MCF 10A (cell line): ENCODE measurements at places on chromosomes 4 and X. TPM values are rescaled to one million over a fixed set of nuclear protein-coding genes. Genes with fewer than 3 reads are reported as not detected.
A peak's percentile ranks its signal among the peaks of the same experiment; 100 is the strongest.

DNA sequence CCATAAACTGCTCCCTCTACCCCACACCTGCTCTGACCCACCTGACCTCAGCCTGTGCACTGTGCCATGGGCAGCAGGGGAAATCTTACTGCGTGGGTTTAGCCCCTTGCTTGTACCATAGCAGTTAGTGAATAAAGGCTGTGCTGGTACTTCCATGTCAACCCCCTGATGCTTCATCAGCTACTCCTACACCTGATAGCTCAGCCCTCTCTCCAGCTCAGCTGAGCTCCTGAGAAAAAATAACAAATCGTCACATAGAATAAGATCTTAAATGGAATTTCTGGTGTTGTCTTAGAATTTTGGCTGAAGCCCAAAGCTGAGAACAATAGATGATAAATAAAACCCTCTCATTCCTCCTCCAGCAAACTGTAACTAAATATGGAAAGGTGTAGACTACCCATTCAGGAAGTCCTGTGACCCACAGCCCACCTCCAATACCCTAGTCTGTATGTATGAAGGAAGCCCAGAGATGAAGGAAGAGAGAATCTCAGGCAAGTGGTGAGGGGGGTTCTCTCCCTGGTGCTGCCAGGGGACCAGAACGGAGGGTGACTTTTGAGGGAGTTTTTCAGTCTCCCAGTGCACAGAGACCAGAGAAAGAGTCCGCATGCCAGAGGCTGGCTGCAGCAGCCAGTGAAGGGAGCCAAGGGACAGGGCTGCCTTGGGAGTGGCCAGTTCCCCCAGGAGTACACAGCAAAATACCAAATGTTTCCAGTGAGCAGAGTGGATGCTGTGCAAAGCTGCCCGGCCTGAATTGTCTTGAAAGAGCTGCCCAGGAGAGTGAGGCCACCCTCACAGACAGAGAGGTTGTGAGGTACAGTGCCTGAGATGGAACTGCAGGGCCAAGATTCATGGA, 227.3 kb downstream of the QDPR start:
- no peak overlapping the region for H3K4me3 ChIP-seq
- H3K36me3 ChIP-seq: no peaks in the 10 kb centered on the region
- peaks cover 11% of the 10 kb centered on the region for H3K27me3 ChIP-seq
- DNase-seq: no peak
- no peak overlapping the region for H3K27ac ChIP-seq

- no peak overlapping the region for H3K27ac ChIP-seq
- DNase-seq: no peak
- H3K4me3 ChIP-seq: no peak overlapping the region
- peaks cover 25% of the 10 kb centered on the region for H3K27me3 ChIP-seq
These were observed 12.2 kb downstream of the XPNPEP2 start for GRCh38 chrX:129750971-129751370.

DNA sequence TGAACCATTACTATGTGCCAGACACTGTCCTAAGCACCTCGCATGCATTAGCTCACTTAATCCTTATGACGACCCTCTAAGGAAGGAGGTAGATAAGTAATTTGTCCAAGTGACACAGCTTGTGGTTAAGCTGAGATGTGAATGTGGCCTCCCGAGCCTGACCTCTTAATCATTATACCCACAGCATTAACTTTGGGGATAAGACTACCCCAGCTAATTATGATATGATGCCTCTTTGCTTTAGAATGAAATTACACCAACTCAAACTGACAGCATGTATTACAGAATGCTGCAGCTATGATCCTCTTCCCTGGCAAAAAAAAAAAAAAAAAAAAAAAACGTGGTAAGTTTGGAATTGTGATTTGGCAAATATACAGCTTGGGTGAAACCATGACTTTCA, 53.5 kb downstream of the APBB2 start:
- H3K4me1 ChIP-seq: peaks cover 60% of the 10 kb centered on the region
- H3K27me3 ChIP-seq: no peaks in the 10 kb centered on the region
- peak overlapping the region; percentile 94 for H3K27ac ChIP-seq
- DNase-seq: no peak
- peaks cover 52% of the 10 kb centered on the region for H3K36me3 ChIP-seq
- H3K4me3 ChIP-seq: peak overlapping the region; percentile 61

DNA sequence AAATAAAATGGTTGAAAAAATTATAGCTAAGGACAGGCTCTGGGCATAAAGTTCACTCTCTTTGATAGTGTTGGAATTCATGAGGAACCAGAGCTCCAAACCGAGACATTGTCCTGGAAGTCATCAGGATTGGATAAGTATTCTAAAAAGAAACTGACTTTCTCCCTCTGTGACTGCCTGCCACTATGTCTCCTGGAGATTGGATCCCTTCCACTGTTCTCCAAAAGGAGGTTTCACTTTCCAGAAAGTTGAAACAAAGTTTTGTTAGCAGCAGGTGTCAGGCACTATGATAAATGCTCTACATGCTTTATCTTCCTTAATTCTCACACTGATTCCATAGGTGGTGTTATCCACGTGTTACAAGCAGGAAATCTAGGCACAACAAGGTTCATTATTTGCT, 16.8 kb downstream of the BANK1 start:
- no peak overlapping the region for H3K27ac ChIP-seq
- DNase-seq: no peak
- H3K4me3 ChIP-seq: no peak overlapping the region
- no peaks in the 10 kb centered on the region for H3K4me1 ChIP-seq

GRCh38 chr4:187632260-187632995, 363.1 kb upstream of the ZFP42 start:
- no peaks in the 10 kb centered on the region for H3K36me3 ChIP-seq
- H3K27ac ChIP-seq: no peak overlapping the region
- H3K4me3 ChIP-seq: no peak overlapping the region
- no peak for DNase-seq
- no peaks in the 10 kb centered on the region for H3K4me1 ChIP-seq

GRCh38 chr4:4800646-4801408, 58.6 kb upstream of the MSX1 start:
- DNase-seq: no peak
- no peaks in the 10 kb centered on the region for H3K36me3 ChIP-seq
- H3K27ac ChIP-seq: no peak overlapping the region
- peaks cover 29% of the 10 kb centered on the region for H3K27me3 ChIP-seq

DNA sequence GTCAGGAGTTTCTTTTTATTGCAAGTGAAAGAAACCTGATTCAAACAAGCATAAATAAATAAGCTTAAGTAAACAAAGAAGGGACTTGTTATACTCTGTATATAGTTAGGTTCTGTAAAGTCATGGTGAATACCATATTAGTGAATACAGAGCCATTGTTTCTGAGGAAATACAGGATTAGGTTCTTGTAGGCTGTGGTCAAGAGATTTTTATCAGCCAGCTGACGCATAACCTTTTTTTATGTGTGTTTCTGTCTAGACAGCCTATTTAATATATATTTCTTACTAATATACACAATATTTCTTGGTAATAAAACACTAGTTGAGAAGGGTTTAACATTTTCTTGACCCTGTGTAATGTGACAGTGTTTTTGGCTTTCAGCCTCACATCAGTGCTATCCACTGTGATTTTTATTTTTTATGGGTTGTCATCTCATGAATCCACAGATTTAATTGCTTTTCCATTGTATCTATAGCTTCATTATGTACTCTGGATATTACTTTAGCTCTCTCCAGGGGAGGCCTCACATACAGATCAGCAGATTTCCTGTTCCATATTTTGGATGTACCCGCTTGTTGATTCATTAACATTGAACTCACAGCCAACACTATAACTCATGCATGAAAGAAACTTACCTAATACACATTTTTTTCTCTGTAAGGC, 8.0 kb downstream of the HERC3 start:
- H3K27ac ChIP-seq: peak overlapping the region; percentile 84
- peak overlapping the region; percentile 50 for H3K4me3 ChIP-seq
- no peak for DNase-seq
- peaks cover 40% of the 10 kb centered on the region for H3K4me1 ChIP-seq
- no peaks in the 10 kb centered on the region for H3K27me3 ChIP-seq

DNA sequence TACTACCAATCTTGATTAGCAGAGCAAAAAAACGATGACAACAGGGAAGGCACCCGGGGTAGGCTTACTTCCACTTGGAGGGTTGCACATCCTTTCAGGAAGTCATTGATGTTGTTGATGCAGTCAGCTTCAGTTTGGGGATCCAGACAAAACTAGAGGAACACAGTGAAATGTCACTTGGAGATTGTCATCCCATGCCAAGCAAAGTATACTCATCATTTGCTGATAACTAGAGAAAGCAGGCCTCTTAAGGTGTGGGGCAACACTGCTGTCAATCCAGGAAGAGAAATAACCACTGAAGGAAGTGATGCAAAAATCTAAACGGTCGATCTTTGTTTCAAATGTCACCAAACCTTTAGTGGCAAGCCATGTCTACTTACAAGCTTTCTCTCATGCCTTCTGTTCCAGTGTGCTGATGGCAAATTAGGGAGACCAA, 1.4 kb downstream of the ARHGEF6 start:
- H3K4me3 ChIP-seq: no peak overlapping the region
- H3K36me3 ChIP-seq: no peaks in the 10 kb centered on the region
- no peak overlapping the region for H3K27ac ChIP-seq
- no peaks in the 10 kb centered on the region for H3K4me1 ChIP-seq
- peaks cover 22% of the 10 kb centered on the region for H3K27me3 ChIP-seq

DNA sequence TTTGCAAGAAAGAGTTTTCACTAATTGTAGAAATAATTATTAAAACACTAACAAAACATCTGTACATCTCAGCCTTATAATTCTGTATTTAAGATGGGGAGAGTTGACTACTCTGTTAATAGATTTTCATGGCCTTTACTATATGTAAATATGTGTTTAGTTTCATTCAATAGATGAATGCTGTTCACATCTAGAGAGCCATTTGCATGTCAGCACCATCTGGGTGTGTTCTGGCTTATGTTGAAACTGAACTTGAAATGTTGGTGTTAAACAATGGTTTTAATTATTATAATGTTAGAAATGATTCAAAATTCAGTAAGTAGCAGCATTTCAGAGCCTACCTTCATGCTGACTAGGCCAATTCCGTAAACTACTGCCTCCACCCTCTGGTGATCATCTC, 102.5 kb upstream of the ADAD1 start:
- peaks cover 26% of the 10 kb centered on the region for H3K36me3 ChIP-seq
- H3K4me1 ChIP-seq: no peaks in the 10 kb centered on the region
- no peak overlapping the region for H3K27ac ChIP-seq
- H3K27me3 ChIP-seq: no peaks in the 10 kb centered on the region
- no peak overlapping the region for H3K4me3 ChIP-seq

GRCh38 chr4:156197216-156197615, 243.6 kb upstream of the CTSO start:
- no peak overlapping the region for H3K27ac ChIP-seq
- no peaks in the 10 kb centered on the region for H3K27me3 ChIP-seq
- peaks cover 16% of the 10 kb centered on the region for H3K4me1 ChIP-seq
- no peak for DNase-seq
- no peak overlapping the region for H3K4me3 ChIP-seq

- no peak overlapping the region for H3K27ac ChIP-seq
- no peaks in the 10 kb centered on the region for H3K4me1 ChIP-seq
- no peak overlapping the region for H3K4me3 ChIP-seq
- DNase-seq: no peak
These were observed 169.5 kb downstream of the GLRA2 start for GRCh38 chrX:14698790-14699189.

- no peaks in the 10 kb centered on the region for H3K27me3 ChIP-seq
- no peaks in the 10 kb centered on the region for H3K4me1 ChIP-seq
These were observed 888.4 kb upstream of the EPHA5 start for GRCh38 chr4:66558651-66559050.

DNA sequence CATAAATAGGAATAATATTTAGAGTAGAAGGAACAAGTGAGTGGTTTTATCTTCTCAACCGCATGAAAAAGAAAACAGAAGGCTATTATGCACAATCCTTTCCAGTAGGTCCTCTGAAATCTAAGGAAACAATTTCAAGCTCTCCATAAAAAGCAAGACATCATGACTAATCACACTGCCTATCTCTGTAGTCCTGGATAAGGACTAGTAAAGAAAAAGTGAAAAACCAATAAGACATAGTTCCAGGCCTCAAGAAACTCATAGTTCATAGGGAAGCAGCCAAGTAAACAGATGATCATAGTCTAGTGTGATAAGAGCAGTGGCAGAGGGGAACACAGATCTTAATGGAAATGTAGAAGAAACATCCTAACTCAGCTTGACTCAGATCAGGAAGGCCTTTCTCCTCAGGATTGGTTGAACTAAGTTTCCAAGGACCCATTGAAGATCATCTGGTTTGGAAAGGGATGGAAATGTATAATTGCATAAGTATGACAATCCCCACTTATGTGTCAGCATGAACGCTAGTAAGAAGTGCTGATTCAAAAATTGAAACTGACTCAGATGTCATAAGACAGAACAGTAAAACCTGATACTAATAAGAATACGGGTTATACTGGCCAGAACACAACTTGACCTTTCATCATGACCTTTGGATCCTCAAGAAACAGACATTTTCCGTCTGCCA, 155.3 kb downstream of the GRIA3 start:
- H3K27ac ChIP-seq: no peak overlapping the region
- peak; percentile 22 for DNase-seq
- no peaks in the 10 kb centered on the region for H3K27me3 ChIP-seq

GRCh38 chr4:73664470-73664869, 44.2 kb upstream of the RASSF6 start:
- peak overlapping the region; percentile 33 for H3K27ac ChIP-seq
- H3K4me1 ChIP-seq: peaks cover 11% of the 10 kb centered on the region
- DNase-seq: no peak
- no peak overlapping the region for H3K4me3 ChIP-seq

DNA sequence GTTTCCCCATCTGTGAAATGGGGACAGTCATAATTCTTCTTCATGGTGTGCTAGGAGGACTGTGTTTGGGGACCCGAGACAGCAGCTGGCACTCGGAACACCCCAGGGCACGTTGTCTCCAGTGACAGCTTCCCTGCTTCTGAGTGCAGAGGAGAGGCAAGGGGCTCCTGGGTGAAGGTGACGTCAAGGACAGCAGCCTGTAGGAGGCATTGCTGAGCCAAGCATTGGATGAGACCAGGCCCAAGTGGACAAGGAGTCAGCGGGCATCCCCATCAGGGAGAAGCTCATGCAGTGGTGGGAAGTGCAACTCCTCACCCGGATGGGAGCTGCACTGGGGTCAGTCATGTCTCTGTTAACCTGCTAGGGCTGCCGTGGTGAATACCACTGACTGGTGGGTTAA, 46.1 kb downstream of the EVC start:
- H3K36me3 ChIP-seq: peaks cover 31% of the 10 kb centered on the region
- H3K27me3 ChIP-seq: no peaks in the 10 kb centered on the region
- no peak overlapping the region for H3K4me3 ChIP-seq
- peak overlapping the region; percentile 86 for H3K27ac ChIP-seq
- peaks cover 28% of the 10 kb centered on the region for H3K4me1 ChIP-seq
- no peak for DNase-seq

DNA sequence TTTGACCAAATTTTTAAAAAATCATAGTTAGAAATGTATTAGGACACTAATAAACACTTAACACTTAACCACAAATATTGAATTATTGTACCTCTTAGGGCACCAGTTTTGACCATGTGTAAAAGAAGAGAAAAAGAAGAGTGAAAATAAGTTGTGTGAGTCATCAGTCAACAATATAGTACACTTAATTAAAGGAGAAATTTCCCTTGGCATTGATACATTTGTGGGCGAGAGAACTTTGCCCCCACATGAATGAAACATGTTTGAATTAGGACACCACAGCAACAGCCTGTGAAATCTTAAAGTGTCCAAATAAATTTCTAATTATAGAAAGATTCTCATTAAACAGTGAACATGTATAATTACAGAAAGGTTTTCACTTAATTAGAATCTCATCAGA, 1292.8 kb upstream of the TENM3 start:
- DNase-seq: peak; percentile 4
- H3K4me3 ChIP-seq: no peak overlapping the region
- H3K36me3 ChIP-seq: no peaks in the 10 kb centered on the region
- H3K4me1 ChIP-seq: peaks cover 11% of the 10 kb centered on the region

Gene ZIC3
- total RNA-seq: not detected in 2 replicates

Gene MAGEA11
- not detected in 2 replicates for total RNA-seq

Gene S100P
- total RNA-seq: 55.6 and 97.6 TPM in 2 replicates

Gene SPATA18
- total RNA-seq: 23.0 and 28.9 TPM in 2 replicates

Gene FGFR3
- total RNA-seq: 2.5 and 6.5 TPM in 2 replicates

Gene GYPB
- total RNA-seq: not detected in 2 replicates

Gene IL1RAPL2
- total RNA-seq: 3.2 and 4.4 TPM in 2 replicates
